Activated naive CD8-positive, alpha-beta T cell treated with anti-CD3 and anti-CD28 coated beads for 36 hours (primary cell): ENCODE measurements at places on chromosomes 3 and 15.

GRCh38 chr15:47872208-47872607, 154.9 kb downstream of the SEMA6D start:
- no peak for DNase-seq

GRCh38 chr3:176839901-176840300, 357.4 kb downstream of the TBL1XR1 start:
- no peak for DNase-seq

DNA sequence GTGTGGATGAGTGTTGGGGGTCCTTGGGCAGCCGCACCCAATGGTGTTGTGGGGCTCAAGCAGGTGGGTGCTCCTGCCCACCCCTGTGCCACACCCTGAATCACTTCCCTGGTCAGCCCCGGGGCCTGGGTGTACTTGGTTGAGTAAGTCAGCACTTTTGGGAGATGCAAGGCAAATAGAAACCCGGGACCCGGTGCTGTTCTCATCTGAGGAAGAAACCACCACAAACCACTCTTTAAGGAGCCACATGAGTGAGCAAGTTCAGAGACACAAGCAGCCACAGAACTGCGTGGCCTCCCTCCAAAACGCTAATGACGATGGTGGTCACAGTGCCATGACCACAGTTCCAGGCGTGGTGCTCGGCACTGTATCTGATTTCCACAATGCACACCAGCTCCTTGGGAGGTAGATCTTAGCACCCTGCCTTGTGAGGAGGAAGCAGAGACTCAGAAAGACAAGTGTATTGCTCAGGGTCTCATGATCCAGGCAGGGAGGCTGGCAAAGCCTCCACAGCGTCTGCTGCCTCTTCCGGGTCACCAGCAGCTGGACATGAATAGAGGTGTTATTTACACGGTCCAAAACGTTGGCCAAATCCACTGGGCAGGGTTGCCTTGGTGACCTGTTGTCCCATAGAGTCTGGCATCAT, 118.2 kb upstream of the ALDH1A3 start:
- no peak for DNase-seq

DNA sequence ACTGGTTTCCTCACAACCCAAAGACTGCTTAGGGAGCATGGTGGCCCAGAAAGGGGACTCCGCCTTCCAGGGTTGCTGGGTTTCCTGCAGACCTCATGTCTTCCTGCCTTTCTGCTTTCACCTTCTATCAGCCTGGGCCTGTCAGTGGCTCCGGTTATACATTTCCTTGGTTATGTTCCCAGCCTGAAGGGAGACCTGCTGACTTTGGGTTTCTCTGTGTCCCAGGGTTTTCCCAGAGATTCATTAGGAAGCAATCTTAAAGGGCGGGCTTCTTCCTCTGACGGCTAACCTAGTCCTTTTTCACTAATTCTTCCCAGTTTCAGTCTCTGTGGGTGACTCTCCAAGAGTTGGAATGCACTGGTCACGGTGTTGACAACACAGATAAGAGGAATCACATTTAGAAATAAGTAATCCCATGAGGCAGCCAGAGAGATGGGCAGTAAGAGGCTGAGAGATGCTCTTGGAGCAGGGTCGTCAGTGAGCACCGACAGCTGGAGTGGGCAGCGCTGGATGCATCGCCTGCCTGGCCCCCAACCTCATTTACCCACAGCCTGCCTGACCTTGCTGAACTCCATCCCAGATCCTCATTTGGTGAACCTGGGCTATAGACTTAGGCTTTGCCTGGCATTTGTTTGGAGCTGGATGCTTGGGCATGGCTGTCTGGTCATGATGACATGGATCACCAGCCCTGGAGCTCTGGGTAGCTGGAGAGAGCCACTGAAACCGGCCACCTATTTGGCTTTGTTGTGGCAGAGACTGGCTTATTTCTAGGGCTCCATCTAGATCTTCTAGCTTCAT, 10.0 kb upstream of the EHD4 start:
- DNase-seq = no peak

- no peak for DNase-seq
Observed at GRCh38 chr3:178369006-178369405, 167.2 kb upstream of the KCNMB2 start.

- no peak for DNase-seq
Observed at GRCh38 chr3:115396801-115397200, 226.5 kb upstream of the GAP43 start.

DNA sequence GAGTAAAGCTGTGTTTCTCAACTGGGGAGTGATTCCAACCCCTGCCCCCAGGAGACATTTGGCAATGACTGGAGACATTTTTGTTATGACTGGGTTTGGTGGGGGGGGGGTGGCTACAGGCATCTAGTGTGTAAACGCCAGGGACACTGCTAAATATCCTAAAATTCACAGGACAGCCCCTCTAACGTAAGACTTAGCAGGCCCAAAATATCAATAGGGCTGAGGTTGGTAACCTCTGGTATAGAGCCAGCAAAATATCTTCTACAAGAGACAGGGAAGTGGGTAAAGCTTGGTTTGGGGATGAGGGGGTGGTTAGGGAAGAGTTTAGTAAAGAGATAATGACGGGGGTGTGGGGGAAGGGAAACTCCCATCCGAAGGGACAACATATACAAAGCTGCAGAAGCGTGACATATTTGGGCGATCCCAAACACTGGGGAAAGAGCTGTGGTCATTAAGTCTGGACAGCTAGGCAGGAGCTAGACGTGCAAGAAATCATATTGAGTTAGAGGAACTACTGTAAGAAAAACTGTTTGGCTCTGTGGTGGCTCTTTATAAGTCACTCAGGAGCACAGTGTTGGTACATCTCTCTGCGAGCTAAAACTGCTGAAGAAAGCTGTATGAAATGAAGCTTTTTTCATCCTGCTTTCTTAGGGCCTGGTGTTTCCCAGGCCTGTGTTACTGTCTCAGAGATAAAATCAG, 697 bp upstream of the TRIM69 start:
- DNase-seq = peak; percentile 57

- DNase-seq = peak; percentile 51
Observed at GRCh38 chr3:129650256-129650872, 43.9 kb upstream of the PLXND1 start.

DNA sequence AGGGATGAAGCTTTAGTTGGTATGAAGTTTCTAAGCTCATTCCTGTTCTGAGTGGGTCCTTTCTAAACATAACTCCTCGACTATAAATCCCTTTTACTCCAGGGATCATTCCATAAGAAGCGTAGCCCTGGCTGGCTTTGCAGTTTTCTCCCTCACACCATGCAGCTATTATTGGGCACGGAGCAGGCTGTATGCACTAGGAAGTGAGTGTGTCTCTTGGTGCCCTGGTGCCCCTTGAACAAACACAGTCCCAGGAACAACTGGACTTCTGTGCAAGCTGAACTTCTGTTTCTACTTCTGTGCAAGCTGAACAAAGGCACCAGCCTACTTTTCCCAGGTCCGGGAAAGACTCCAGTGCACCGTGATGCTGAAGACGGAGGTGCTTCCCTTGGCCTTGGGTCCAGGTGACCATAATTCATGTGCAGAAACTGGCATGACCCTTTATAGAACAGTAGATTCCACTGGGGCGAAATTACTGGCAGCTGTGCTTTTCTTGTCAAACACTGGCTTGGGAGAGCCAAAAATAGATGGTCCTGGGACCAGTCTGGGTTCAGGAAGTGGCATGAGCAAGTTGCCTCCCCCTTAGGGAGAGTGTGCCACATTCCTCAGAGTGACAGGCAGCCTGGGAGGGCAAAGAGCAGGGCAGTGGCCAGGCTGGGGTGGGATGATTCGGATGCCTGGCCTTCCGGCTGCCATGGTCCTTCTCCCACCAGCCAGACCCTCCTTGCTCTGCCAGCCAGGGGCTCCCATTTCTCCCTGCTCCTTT, 127.2 kb downstream of the SLCO3A1 start:
- no peak for DNase-seq

- DNase-seq = no peak
Observed at GRCh38 chr3:152682477-152682876, 152.5 kb upstream of the P2RY1 start.

GRCh38 chr15:25529774-25530173, 91.0 kb upstream of the UBE3A start:
- no peak for DNase-seq

- DNase-seq = no peak
Observed at GRCh38 chr15:57323806-57324589, 52.3 kb upstream of the CGNL1 start.

GRCh38 chr15:85828126-85828525, 33.4 kb upstream of the KLHL25 start:
- no peak for DNase-seq
